Activated CD8-positive, alpha-beta memory T cell treated with anti-CD3 and anti-CD28 coated beads for 36 hours (primary cell): ENCODE measurements at places on chromosomes 4 and X. TPM values are rescaled to one million over a fixed set of nuclear protein-coding genes. Genes with fewer than 3 reads are reported as not detected.

KCND1 gene
- 1.1 TPM for total RNA-seq

MAGEA10 gene
- total RNA-seq = not detected

SPANXN4 gene
- not detected for total RNA-seq

EGFL6 gene
- total RNA-seq = 1.4 TPM

RHOH gene
- 146 TPM for total RNA-seq

RAB40AL gene
- total RNA-seq = 0.38 TPM

REST gene
- total RNA-seq = 42.0 TPM

GAGE2A gene
- not detected for total RNA-seq

CT55 gene
- not detected for total RNA-seq

AFM gene
- not detected for total RNA-seq

ADH1C gene
- not detected for total RNA-seq

FGFBP1 gene
- not detected for total RNA-seq

PLAC8 gene
- 14.5 TPM for total RNA-seq

SPANXA2 gene
- total RNA-seq = not detected

PAGE5 gene
- 1.6 TPM for total RNA-seq

MAGEB17 gene
- not detected for total RNA-seq

CXCL5 gene
- total RNA-seq = not detected

TSPAN6 gene
- total RNA-seq = 0.19 TPM

MTNR1A gene
- not detected for total RNA-seq

BST1 gene
- total RNA-seq = 0.38 TPM

ATP10D gene
- total RNA-seq = 10.0 TPM

F8A1 gene
- total RNA-seq = 43.8 TPM

STOX2 gene
- total RNA-seq = not detected

DCLK2 gene
- total RNA-seq = not detected

MAGEC1 gene
- not detected for total RNA-seq

TLR1 gene
- 0.42 TPM for total RNA-seq

CNOT6L gene
- total RNA-seq = 88.4 TPM

NWD2 gene
- total RNA-seq = not detected

PHOX2B gene
- total RNA-seq = not detected

PAGE4 gene
- not detected for total RNA-seq

DIPK2B gene
- not detected for total RNA-seq

MAPK10 gene
- not detected for total RNA-seq

MGAT4D gene
- total RNA-seq = not detected

JAKMIP1 gene
- total RNA-seq = 12.5 TPM

AMTN gene
- total RNA-seq = not detected

ATOH1 gene
- total RNA-seq = not detected

KLHL2 gene
- 27.0 TPM for total RNA-seq

DLG3 gene
- total RNA-seq = 39.0 TPM

POF1B gene
- total RNA-seq = not detected

P2RY10 gene
- total RNA-seq = 57.5 TPM

GCNA gene
- 2.7 TPM for total RNA-seq

LDB2 gene
- total RNA-seq = not detected

PPEF1 gene
- not detected for total RNA-seq
